ENCODE measurements at places on chromosomes 7 and 10. TPM values are rescaled to one million over a fixed set of nuclear protein-coding genes. Genes with fewer than 3 reads are reported as not detected.

The GRM3 gene
- 0.33 TPM for polyA plus RNA-seq

The INA gene
- 0.75 TPM for polyA plus RNA-seq

The PHYHIPL gene
- polyA plus RNA-seq: 16.2 TPM

The AP3M1 gene
- polyA plus RNA-seq: 62.9 TPM

The CYP2C8 gene
- 2.4 TPM for polyA plus RNA-seq

The MYOF gene
- 34.0 TPM for polyA plus RNA-seq

The CFAP70 gene
- 18.7 TPM for polyA plus RNA-seq

The CYP3A7 gene
- polyA plus RNA-seq: 0.28 TPM

The PI4K2A gene
- polyA plus RNA-seq: 21.1 TPM

- DNase-seq: no peak
Observed at GRCh38 chr10:30691639-30692015, 62.1 kb upstream of the LYZL2 start.

GRCh38 chr10:133276435-133277201 lies at the start of gene ADAM8:
Gene ADAM8 (minus strand): TSS chr10:133276868. CDS start chr10:133276817, 51 bp downstream.
- no peak for DNase-seq

- DNase-seq: no peak
Observed at GRCh38 chr10:93589648-93590562, 11.1 kb downstream of the RBP4 start.

GRCh38 chr7:115906731-115907130 lies 123.8 kb downstream of the TFEC start:
- DNase-seq: no peak

DNA sequence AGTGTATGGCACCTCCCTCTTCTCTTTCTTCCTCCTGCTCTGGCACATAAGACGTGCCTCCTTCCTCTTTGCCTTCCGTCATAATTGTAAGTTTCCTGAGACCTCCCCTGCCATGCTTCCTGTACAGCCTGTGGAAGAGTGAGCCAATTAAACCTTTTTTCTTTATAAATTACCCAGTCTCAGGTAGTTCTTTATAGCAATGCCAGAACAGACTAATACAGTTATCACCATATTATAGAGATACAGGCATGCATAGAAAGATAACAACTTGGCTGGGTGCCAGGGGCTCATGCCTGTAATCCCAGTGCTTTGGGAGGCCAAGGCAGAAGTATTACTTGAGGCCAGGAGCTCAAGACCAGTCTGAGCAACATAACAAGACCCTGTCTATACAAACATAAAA lies 53.2 kb downstream of the GCC1 start:
- no peak for DNase-seq

DNA sequence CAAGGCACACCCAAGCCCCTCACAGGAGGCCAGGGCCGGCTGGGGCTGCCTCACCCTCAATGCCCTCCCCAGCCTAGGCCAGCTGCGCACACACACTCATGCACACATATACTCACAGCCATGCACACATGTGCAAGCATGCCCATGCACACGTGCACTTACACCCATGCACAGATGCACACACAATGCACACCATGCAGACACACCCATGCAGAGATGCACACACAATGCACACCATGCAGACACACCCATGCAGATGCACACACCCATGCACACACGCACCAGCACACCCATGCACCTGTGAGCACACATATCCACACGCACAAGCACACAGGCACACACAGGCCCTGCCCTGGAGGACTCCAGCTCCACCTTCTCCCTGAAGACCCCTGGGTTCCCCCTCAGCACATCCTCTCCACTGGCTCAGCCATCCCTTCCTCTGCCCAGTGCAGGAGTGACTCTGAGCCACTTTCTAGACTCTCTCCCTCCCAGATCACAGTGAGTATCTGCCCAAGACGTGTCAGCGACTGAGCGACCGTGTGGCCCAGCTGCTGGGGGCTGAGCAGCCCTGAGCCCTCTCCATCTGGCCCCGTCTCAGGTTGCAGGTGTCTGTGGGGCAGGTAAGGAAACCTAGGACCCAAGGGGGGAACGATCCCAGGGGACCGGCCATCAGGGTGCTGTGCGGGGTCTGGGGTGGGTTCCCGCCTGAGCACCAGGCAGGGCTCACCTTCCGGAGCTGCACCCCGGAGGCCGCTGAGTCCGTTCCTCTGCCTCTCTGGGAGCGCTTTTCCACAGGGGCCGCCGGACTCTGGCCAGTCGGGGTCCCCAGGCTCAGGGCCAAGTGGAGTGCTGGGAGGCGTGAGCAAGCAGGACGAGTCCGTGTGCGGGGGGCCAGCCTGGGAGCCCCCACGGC lies 25.8 kb downstream of the AP5Z1 start:
- DNase-seq: no peak

GRCh38 chr7:121605317-121605680 lies 209.2 kb upstream of the FAM3C start:
- no peak for DNase-seq

- peak; percentile 41 for DNase-seq
Observed at GRCh38 chr7:144391823-144392255, 11.7 kb downstream of the NOBOX start.

DNA sequence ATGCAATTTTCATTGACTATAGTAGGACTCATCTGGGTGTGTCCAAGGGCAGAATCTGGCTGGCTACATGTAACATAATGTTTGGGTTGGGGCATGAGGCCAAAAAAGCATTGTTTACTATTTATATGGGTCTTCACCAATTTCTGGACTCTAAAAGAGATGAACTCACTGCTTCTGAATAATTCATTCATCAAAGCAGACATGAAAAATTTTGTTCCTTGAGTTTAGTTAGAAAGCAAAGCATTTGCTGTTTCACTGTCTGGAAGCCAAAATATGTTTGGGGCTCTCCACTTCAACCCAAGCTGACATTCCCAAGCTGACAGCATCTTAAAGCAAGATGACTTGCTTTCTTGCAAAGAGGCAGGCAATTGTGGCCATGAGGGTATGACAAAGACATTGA lies 670.6 kb downstream of the SUGCT start:
- DNase-seq: no peak

DNA sequence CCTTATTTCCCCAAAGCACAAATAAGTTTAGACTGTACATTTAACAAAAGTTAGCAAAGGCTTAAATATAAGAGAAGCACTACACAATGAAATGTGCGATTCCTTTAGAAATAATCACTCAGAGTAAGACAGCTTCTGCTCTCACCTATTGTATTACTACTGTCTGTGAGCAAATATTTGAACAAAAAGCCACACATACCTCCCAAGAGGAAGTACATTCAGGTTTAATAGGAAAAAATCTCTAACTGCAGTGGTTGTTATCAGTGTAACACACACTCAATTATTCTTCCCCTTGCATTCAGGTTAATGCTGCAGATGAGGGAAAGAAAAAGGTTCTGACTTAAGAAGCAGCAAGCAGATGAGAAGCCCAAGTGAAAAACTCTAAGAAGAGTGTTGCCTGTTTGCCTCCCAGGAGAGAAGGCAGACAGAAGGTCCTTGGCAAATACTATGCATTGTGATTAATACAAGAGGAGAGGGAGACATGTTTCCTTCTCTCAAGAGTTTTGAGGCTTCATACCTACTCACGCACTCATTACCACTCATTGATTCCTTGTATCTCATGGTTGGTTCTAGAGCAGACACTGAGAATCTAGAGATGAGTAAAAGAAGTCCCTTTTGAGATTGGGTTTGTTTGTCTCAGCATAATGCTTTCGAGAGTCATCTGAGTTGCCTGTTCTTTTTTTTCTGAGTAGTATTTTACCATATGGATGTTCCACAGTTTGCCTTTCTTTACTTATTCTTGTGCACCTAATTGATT lies 13.6 kb downstream of the GIMAP4 start:
- DNase-seq: no peak

DNA sequence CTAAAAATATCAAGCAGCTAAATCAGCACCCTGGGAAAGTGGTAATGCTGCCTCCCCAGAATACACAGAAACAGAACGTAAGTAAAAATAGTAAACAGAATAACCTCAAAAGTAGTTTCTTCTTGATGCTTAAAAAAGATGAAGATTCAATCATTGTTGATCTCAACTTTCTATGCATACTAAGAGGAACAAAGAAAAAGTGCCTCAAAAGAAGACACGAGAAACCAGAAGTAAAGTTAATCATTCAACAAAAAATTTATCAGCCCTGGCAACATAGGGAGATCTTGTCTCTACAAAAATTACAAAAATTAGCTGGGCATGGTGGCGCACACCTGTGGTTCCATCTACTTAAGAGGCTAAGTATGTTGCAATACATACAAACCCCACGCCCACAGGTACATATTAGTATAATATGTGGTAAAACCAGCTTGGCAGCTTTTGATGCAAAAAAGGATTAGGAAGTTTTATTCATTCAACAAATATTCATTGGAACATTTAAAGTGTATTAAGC lies 153.7 kb downstream of the NRBF2 start:
- DNase-seq: no peak

DNA sequence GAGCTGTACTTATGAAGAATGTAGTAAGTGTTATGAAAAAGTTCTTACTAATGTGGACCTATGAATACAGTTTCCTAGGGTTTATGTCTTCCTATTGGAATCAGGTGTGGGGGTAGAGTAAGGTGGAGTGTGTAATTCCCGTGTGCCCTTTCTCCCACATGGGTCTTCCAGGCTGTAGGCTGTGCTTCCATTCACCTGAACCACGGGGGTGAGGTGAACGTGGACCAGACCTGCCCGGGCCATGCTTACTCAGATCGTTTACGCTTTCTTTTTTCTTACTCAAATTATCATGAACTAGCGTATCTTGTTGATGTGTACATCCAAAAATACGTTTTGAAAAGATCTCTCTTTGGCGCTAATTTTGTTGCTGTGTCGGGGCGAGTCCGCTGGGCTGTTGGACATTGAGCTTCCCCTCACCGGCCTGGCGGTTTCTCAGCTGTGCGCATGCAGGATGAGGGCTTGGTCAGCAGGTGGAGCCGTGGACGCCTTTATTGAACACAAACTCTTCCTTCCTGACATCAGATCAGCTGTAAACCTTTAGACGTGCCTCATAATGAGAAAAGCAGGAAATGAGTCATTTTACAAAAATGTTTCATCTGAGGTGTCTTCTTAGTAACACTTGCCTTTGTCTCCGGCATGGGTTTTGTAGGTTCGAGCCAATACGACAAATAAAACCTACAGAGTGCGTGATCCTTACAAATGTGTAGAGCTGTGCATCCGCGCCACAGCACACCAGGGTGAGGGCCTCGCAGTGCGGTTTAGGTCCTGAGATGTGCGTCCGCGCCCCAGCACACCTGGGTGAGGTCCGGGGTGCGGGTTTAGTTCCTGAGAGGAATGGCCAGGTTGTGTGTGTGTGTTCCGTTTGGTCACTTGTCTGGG lies 53.8 kb downstream of the WDR37 start:
- DNase-seq: peak; percentile 45

DNA sequence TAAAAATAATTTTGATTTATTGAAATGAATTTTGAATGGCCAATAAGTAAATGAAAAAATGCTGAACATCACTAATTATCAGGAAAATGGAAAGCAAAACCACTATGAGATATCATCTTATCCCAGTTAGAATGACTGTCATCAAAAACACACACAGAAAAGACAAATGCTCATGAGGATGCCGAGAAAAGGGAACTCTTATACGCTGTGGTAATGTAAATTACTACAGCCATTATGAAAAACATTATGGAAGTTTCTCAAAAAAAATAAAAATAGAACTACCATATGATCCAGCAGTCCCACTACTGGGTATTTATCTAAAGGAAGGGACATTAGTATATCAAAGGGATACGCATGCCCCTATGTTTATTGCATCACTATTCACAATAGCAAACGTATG lies 15.8 kb downstream of the SCIN start:
- no peak for DNase-seq

DNA sequence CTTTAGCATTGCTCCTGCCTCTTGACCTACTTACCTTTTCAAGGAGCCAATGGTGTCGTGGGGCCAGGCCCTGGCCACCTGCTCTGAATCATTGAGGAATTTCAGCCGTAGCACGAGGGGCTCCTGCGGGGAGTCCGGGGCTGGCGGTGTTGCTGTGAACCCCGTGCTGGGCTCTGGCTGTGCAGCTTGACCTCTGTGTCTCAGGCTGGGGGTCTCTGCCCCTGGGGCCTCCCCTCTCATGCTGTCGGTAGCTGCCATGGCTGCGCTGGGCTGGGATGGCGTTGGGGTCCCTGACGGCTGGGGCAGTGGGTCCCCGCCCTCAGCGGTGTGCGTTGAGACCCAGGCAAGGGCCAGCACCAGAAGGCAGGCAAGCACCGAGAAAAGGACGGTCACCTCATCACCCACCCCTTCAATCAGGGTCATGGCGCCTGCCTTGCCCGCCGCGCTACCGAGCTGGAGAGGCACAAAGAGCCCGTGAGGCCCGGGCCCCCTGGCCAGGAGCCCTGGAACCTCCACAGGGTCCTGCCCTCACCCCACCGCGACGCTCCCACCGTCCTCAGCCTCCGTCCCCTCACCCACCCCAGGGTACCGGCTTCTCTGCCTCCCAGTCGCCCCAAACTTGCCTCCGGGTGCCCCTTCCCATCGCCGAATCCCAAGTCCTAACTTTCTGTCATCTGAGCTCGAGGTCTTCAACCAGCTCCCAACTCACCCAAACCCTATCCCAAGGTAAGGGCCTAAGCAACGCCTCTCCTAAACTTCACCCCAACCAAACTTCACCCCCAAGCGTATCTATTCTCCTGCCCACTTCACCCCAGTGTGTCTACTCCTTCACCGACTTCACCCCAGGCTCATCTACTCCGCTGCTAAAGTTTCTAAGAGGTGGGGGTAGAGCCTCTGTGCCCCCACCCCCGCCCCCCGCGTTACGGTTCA lies 887 bp downstream of the TMUB1 start:
- no peak for DNase-seq

DNA sequence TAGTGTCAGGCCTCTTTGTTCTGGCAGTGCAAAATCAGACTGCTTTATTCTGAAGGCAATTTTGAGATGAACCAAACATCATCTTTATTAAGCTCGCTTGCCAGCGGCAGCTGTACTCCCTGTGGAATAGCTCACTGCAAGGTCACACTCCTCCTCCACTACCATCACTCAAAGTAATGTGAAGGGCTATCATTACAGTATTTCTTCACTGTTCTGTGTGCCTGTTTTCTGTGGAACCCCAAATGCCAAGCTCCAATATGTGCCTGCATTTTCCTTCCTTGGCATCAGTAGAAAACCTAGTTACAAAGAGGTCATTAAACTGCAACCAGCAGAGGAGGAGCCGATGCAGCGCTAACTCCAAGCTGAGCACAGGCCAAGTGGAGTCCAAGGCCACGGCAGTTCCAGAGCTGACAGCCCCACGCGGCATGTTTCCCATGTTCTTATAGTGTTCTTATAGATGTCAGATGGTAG lies 21.4 kb downstream of the BCCIP start:
- DNase-seq: no peak

- DNase-seq: no peak
Observed at GRCh38 chr10:75034131-75034512, 77.3 kb upstream of the SAMD8 start.

DNA sequence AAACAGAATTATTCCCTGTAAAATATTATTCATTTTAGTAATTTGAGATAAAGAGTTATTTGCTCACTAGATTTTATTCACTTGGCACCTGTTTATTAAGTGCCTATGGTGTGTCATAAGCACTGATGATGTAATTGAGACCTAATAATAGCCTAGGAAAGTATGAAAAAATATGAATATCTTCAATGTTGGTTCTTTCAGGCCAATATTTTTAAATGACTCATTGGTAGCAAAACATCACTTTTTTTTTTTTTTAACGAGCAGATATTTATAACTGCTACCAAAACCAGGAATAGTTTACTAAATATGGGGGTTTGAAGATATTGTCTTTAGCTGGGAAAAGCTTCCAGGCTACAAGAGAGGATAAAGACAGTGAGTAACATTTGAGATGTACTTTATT lies 228.0 kb downstream of the PRKG1 start:
- DNase-seq: no peak
